GM23338 (cell line): ENCODE measurements at places on chromosomes 7 and 10.

DNA sequence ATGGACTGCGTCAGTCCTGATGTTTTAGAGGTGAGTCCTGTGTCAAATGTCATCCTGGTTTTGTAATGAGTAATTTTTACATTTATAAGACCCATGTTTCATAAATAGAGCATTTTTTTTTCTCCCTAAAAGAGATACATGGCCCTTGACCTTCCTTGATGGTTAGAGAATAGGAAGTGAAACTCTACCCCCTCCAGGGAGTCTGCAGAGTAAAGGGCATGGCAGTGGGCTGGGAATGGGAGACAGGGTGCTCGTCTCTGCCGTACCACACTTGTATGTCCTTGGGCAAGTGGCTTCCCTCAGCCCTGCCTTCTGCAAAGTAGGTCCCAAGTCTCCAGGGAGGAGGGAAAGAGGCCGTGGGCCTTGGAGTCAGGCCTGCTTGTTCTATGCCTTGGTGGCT, 63.9 kb downstream of the WDFY4 start:
- no peaks in the 10 kb centered on the region for H3K4me1 ChIP-seq
- no peak for DNase-seq
- H3K27me3 ChIP-seq = no peaks in the 10 kb centered on the region
- H3K36me3 ChIP-seq = no peaks in the 10 kb centered on the region
- no peak overlapping the region for H3K4me3 ChIP-seq

GRCh38 chr7:124720195-124720594, 45.4 kb downstream of the GPR37 start:
- H3K4me1 ChIP-seq = peaks cover 23% of the 10 kb centered on the region
- H3K4me3 ChIP-seq = no peak overlapping the region
- H3K36me3 ChIP-seq = no peaks in the 10 kb centered on the region
- H3K27me3 ChIP-seq = no peaks in the 10 kb centered on the region
- DNase-seq = no peak

GRCh38 chr10:35004651-35005050, 85.5 kb downstream of the CUL2 start:
- H3K27me3 ChIP-seq = no peaks in the 10 kb centered on the region
- 0 out of 2 replicates have a peak, but pooled peaks cover 3% of the 10 kb centered on the region for H3K4me1 ChIP-seq
- H3K36me3 ChIP-seq = no peaks in the 10 kb centered on the region

GRCh38 chr10:11265484-11265883, 247.8 kb downstream of the CELF2 start:
- no peak overlapping the region for H3K27ac ChIP-seq
- no peak for DNase-seq
- H3K4me1 ChIP-seq = peaks cover 22% of the 10 kb centered on the region
- H3K4me3 ChIP-seq = no peak overlapping the region
- H3K36me3 ChIP-seq = no peaks in the 10 kb centered on the region
- H3K27me3 ChIP-seq = no peaks in the 10 kb centered on the region

- H3K36me3 ChIP-seq = no peaks in the 10 kb centered on the region
- no peak overlapping the region for H3K27ac ChIP-seq
- H3K4me3 ChIP-seq = no peak overlapping the region
- DNase-seq = no peak
- no peaks in the 10 kb centered on the region for H3K4me1 ChIP-seq
Measured at GRCh38 chr10:6995341-6995740, 415.3 kb upstream of the PRKCQ start.

DNA sequence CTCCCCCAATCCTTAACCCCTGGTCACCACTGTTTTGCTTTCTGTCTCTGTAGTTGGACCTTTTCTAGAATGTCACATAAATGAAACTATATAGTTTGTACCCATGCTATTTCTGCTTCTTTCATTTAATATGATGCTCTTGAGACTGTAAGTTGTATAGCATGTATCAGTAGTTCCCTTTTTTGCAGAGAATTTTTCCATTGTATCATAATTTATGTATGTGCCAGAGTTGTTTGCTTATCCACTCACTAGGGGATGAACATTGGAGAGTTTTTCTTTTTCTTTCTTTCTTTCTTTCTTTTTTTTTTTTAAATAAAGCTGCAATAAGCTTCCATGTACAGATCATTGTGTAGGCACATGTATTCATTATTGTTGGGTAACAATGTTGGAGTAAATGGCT, 544.8 kb downstream of the CNTNAP2 start:
- no peaks in the 10 kb centered on the region for H3K27me3 ChIP-seq
- no peak overlapping the region for H3K27ac ChIP-seq
- DNase-seq = no peak
- H3K36me3 ChIP-seq = no peaks in the 10 kb centered on the region
- H3K4me3 ChIP-seq = no peak overlapping the region
- H3K4me1 ChIP-seq = no peaks in the 10 kb centered on the region

DNA sequence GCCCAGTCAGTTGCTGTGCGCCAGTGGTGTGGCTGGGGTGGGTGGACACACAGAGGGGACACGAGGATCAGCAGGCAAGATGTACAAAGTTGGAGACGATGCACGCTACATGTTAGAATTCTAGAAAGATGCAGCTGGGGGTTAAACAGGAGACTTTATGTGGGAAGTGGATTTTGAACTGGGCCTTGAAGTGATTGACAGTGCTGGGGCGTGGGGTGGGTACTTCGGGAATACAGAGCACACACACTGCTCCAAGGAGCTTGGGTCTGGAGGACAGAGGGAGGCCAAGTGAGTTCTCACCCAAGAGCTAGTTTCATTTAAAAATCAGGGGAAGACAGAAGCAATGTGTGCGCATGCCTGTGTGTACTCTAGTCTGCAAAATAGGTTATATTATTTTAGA, 87.1 kb downstream of the CREM start:
- no peak for DNase-seq
- no peak overlapping the region for H3K4me3 ChIP-seq
- no peaks in the 10 kb centered on the region for H3K36me3 ChIP-seq
- H3K27me3 ChIP-seq = no peaks in the 10 kb centered on the region
- H3K4me1 ChIP-seq = peaks cover 38% of the 10 kb centered on the region

DNA sequence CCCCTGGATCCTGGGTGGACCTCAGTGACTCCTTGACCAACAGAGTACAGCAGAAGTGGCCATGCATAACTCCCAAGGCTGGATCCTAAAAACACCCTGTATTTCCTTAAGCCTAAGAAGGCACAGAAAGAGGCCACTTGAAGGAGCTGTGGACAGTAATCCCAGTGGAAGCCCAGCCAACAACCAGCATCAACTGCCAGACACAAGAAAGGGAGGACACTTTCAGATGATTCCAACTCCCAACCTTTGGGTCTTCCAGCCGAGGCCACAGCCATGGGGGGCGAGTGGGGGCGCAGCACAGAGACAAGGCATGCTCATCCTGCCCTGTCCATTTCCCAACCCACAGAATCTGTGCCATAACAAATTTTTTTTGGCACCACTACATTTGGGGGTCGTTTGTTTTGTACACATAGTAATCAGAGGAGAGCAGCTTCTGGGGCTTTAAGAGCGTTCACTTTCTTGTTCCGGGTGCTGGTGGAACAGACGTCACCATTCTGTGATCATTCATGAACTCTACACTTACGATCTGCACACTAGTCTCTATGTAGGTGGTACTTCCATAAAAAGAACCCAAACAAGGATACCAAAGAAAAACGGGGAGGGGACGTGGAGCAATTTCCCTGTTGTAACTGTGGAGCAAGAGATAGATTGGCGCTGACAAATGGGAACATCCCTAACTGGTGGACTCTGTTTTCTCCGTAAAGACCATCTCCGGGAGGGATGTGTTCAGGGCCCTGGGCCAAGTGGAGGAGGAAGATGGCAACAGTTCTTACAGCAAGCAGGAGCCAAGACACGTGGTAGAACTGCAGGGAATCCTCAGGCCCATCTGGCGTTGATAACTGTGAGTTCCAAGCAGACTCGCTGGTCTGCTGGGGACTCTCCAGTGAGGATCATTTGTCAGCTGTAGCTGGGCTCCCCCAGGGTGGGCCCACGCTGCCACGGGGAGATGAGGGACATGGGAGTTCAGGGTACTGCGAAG, 6.0 kb upstream of the SLC29A3 start:
- no peaks in the 10 kb centered on the region for H3K36me3 ChIP-seq
- H3K27ac ChIP-seq = no peak overlapping the region
- no peaks in the 10 kb centered on the region for H3K4me1 ChIP-seq
- no peaks in the 10 kb centered on the region for H3K27me3 ChIP-seq

DNA sequence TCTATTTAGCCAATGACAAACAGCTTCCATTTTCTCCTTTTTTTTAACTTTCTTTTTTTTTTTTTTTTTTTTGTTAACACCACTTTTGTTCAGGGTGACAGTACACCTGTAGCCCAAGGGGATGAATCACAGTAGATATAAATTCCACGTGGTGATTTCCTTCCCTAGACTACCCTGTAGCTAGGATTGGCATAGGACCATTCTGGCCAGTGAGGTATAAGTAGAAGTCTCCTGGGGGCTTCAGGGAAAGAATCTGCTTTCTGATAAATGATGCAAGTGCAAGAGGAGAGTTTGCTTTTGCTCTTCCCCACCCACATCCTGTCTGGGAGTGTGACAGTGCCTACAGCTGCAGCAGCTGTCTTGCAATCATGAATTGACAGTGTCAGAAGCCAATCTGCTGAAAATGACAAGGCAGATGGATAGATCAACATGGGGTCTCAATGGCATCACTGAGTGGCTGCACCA, 63.2 kb upstream of the TOMM7 start:
- no peaks in the 10 kb centered on the region for H3K4me1 ChIP-seq
- no peaks in the 10 kb centered on the region for H3K27me3 ChIP-seq
- DNase-seq = no peak
- no peaks in the 10 kb centered on the region for H3K36me3 ChIP-seq

DNA sequence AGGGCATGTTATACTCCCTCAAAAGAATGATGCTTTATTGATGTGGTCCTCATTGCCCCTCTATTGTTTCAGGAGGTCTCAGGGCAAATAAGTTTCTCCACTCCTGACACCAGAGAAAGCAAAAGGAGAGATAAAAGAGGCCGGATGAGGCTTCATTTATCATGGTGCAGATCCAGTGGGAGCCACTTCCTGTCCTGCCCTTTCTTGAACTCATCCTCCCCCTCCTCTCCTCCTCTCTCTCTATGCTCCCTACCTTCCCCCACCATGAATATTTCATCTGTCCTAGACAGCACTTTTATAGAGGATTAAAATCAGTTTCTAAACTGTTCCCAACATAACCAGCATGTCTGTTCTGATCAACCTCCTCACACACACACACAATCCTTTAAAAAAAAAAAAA, 172.2 kb upstream of the KMT2E start:
- no peak overlapping the region for H3K4me3 ChIP-seq
- no peaks in the 10 kb centered on the region for H3K36me3 ChIP-seq
- H3K4me1 ChIP-seq = no peaks in the 10 kb centered on the region
- no peak for DNase-seq

DNA sequence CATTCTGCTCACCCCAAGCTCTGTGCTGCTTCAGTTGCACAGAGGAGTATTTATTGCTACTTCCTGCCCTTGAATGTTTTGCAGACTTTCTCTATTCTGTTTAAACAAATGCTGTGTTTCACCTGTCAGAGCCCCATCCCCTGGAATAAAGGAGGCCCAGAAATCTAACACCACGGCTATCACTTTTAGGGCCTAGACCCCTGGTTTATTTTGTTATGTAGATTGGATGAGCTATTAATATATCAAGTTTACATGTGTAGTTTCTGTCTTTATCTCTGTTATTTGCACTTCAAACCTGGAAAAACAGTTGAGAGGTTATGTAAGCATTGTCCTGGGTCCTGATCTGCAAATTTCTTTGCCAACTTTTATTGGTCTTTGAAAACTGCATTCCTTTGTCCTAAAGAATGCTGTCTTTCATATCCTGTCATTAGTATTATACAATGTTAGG, 630.1 kb downstream of the PARD3 start:
- H3K4me1 ChIP-seq = peaks cover 77% of the 10 kb centered on the region
- H3K4me3 ChIP-seq = peak overlapping the region; percentile 9; the same call in 1 of the 2 replicates
- H3K27me3 ChIP-seq = no peaks in the 10 kb centered on the region
- H3K27ac ChIP-seq = peak overlapping the region; percentile 77
- no peaks in the 10 kb centered on the region for H3K36me3 ChIP-seq

- H3K4me3 ChIP-seq = no peak overlapping the region
- H3K36me3 ChIP-seq = peaks cover 7% of the 10 kb centered on the region; the same call in 1 of the 2 replicates
- no peaks in the 10 kb centered on the region for H3K4me1 ChIP-seq
- no peak overlapping the region for H3K27ac ChIP-seq
Measured at GRCh38 chr7:86130268-86130667, 513.4 kb upstream of the GRM3 start.

GRCh38 chr7:119974972-119975371, 298.0 kb upstream of the KCND2 start:
- no peaks in the 10 kb centered on the region for H3K27me3 ChIP-seq
- no peak for DNase-seq
- no peak overlapping the region for H3K27ac ChIP-seq

DNA sequence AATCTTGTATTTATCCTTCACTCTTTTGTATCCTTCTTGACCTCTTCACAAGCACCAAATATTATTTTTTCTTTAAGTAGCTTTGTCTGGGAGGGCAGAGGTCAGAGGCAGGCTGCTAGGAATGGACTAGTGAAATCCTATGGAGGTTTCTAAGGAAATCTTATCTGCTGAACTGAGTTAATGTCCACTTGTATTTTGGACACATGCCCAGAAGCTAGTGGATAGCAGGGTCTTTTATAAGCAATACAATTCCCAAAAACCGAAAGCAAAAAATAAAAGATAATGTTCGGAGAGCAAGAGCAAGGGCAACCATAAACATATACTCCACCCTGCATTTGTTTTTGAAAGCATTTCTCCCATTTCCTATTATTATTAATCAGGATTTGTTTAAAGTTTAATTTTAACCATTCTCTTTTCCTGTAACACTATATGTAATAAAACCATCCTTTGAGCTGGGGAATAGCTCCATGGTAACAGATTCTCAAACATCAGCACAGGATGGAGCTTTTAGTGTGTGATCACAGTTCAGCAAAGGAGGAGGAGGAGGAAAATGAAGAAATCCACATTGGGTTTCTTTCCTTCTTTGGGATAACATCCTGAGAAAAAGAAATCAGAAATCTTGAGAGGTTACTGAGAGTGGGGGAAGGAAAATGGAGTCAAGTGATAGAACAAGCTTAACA, 328.2 kb upstream of the LRRN3 start:
- peaks cover 10% of the 10 kb centered on the region; the same call in 1 of the 2 replicates for H3K4me1 ChIP-seq
- no peaks in the 10 kb centered on the region for H3K36me3 ChIP-seq
- H3K27ac ChIP-seq = no peak overlapping the region
- H3K4me3 ChIP-seq = no peak overlapping the region

- no peak overlapping the region for H3K27ac ChIP-seq
Measured at GRCh38 chr10:89392974-89393373, 551 bp downstream of the IFIT1 start.

GRCh38 chr10:122044713-122045112, 55.8 kb downstream of the TACC2 start:
- H3K4me1 ChIP-seq = peaks cover 19% of the 10 kb centered on the region
- peak; percentile 50 for DNase-seq
- H3K27me3 ChIP-seq = no peaks in the 10 kb centered on the region

DNA sequence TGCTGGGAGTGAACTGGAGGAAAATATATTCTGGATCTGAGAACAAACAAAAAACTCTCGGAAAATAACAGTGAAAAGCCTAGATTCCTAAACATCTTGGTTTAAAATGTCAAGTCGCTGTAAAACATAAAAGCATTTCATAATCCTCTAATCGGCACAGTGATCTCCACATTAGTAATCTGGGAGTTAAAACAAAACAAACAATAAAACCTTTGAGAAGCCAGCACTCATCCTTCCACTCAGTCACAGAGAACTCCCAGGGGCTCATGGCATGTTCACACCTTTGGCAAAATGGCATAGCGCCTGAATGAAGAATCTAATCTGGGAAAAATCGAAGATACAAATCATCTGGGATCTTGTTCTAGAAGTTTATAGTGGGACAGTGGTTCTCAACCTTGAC, 24.1 kb upstream of the HPS1 start:
- no peak overlapping the region for H3K4me3 ChIP-seq
- no peak for DNase-seq
- H3K27me3 ChIP-seq = peaks cover 15% of the 10 kb centered on the region; the same call in 1 of the 2 replicates
- no peaks in the 10 kb centered on the region; the same call in 1 of the 2 replicates for H3K36me3 ChIP-seq
- 0 out of 2 replicates have a peak, but pooled peaks cover 5% of the 10 kb centered on the region for H3K4me1 ChIP-seq
